Skeletal muscle cell (primary cell): ENCODE measurements at places on chromosomes 3 and 15.

- DNase-seq, result no peak
Measured at GRCh38 chr3:182413682-182414081, 379.6 kb upstream of the ATP11B start.

DNA sequence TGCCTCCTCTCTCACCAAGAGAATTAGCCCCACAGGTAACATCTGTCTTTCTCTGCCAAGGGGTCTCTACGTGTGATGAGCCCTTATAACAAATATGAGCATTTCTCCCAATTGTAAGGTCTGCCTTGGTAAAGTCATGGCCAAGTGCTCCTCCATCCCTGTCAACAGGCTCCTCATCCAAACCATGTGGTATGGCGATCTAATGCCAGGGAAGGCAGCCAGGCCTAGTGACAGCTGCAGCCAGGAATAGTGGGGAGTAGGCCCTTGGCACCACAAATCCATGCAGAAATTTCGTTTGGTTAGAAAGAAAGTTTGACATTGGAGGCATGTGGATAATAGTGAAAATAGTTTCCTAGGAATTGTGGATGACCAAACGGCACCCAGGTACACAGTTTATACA is 4.7 kb upstream of the LRTM1 start:
- no peak for DNase-seq

- DNase-seq, result no peak
Measured at GRCh38 chr15:67660446-67660845, 117.9 kb downstream of the MAP2K5 start.

GRCh38 chr3:177679568-177680471 is 482.5 kb upstream of the TBL1XR1 start:
- peak; percentile 37 for DNase-seq

GRCh38 chr3:189726277-189726676 is 95.1 kb downstream of the TP63 start:
- DNase-seq, result no peak

DNA sequence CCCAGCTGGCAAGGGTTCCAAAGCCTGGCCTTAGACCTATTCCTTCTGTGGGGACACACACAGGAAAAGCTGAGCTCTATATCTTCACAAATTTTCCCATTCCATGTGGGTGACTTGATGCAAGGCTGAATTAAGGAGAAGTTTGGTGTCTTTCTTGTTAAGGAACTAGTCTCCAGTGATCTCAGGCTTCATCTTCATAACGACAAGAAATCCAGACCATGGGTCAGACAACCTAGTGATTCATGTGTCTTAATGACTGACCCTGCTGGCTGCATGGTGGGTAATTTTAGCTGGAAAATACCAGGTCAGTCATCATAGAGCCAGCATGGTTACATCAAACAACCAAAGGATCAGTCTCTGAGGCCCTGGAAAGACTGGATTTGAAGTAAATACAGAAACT is 112.7 kb upstream of the SLC4A7 start:
- no peak for DNase-seq
